HCT116 (cell line): ENCODE measurements at places on chromosomes 6 and 20. TPM values are rescaled to one million over a fixed set of nuclear protein-coding genes. Genes with fewer than 3 reads are reported as not detected.

BTN1A1 gene
- 0.32 TPM for total RNA-seq

DNA sequence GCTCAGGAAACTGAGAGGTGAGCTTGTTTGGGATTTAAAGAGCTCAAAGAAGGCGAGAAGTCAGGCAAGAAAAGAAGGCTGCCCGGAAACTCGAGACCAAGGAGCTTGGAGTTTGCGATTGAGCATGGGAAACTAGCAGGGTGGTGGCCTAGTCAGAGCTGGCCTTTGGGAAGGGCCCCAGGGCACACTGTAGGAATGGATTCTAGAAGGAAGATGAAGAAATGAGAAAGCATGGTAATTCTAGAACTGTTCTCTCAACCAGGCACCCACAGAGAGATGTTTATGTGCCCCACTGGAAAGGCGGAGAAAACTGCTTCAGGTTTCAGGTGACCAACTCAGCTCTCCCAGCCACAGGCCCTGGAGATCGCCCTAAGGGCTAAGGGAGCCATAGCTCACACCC lies 126.2 kb downstream of the FOXO3 start:
- H3K4me3 ChIP-seq, result no peak overlapping the region
- H3K36me3 ChIP-seq, result no peaks in the 10 kb centered on the region
- H3K27me3 ChIP-seq, result no peaks in the 10 kb centered on the region
- H3K27ac ChIP-seq, result no peak overlapping the region
- peaks cover 44% of the 10 kb centered on the region for H3K4me1 ChIP-seq
- DNase-seq, result no peak

- H3K4me1 ChIP-seq, result no peaks in the 10 kb centered on the region; the same call in none of the 2 replicates
- H3K27ac ChIP-seq, result peak overlapping the region; percentile 50
- no peaks in the 10 kb centered on the region for H3K27me3 ChIP-seq
Measured at GRCh38 chr6:97282238-97282725, 734 bp downstream of the MMS22L start.

GRCh38 chr20:58907320-58908137 lies 55.0 kb downstream of the GNAS start:
- DNase-seq, result no peak
- H3K4me1 ChIP-seq, result peaks cover 18% of the 10 kb centered on the region
- H3K36me3 ChIP-seq, result peaks cover 78% of the 10 kb centered on the region
- H3K27me3 ChIP-seq, result no peaks in the 10 kb centered on the region
- H3K4me3 ChIP-seq, result no peak overlapping the region
- peak overlapping the region; percentile 29; the same call in 1 of the 2 replicates for H3K27ac ChIP-seq

GRCh38 chr6:4023240-4023639 lies 55.7 kb downstream of the FAM217A start:
- no peak overlapping the region for H3K4me3 ChIP-seq
- DNase-seq, result no peak
- no peak overlapping the region for H3K27ac ChIP-seq

STMND1 gene
- total RNA-seq, result not detected
